ENCODE measurements at places on chromosomes 7 and 10. TPM values are rescaled to one million over a fixed set of nuclear protein-coding genes. Genes with fewer than 3 reads are reported as not detected.

IQUB gene
- 0.83 TPM for total RNA-seq

ASB10 gene
- total RNA-seq = not detected

DNA sequence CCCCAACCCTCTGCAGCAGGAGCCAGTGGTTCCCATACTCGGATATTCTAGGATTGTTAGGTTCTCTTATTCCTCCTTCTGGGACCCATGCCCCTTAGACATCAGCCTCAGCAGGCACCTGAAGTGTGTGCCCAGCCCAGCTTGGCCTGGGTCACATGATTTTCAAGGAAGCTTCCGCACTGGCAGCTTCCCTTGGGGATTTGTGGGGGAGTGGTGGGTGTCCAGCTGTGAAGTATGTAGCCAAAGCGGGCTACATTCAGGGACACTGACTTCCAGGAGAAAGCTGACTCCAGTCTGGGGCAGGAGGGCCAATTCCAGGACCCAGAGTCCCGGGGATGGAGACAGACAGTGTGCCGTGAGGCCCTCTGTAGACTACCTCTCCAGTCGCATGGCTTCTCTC, 1.3 kb downstream of the LDB1 start:
- no peak for DNase-seq

SRGN gene
- total RNA-seq = 363 TPM

UCN3 gene
- not detected for total RNA-seq

DNA sequence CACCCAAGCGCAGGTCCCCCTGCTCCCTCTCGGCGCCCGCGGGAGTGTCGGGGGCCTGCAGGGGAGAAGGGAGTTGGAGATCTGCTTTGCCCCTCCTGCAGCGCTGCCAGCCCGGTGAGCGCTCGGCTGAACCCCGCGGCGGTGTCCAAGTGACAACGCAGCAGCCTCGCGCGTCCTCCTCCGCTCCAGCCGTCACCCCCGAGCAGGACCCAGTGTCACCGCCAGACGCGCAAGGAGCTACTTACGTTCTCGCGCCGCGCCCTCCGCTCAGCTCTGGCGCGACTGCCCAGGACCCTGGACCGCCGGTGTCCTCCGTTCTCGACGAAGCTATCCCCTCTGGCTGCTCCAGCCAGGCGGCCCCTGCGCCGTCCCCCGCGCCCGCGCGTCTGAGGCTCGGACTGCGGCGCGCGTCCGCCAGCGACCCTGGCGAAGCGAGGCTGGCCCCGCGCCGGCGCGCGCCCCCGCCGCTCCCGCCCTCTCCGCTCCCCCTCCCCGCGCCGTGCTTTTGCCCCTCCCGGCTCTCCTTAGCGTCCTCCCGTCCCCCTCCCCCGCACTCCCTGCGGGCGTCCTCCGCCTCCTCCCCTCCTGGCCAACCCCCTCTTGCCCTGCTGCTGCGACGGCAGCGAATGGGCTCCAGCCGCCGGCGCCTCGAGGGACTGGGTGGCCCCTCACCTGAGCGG, at the start of gene NRCAM:
NRCAM (minus strand) TSS at position 439 of the 680 bp plus-strand sequence. CDS start 216,372 bp downstream, outside the sequence.
- peak; percentile 46 for DNase-seq

- DNase-seq = peak; percentile 97
Observed at GRCh38 chr7:151755131-151755801, 121.6 kb downstream of the PRKAG2 start.

GRCh38 chr7:39098506-39098905, 120.8 kb downstream of the POU6F2 start:
- no peak for DNase-seq

- no peak for DNase-seq
Observed at GRCh38 chr7:50369143-50370026, 64.9 kb downstream of the IKZF1 start.

GRCh38 chr10:14416308-14416700, 85.6 kb upstream of the FRMD4A start:
- DNase-seq = no peak

GRCh38 chr7:100163006-100163531, 4.5 kb upstream of the TRAPPC14 start:
- no peak for DNase-seq

DNA sequence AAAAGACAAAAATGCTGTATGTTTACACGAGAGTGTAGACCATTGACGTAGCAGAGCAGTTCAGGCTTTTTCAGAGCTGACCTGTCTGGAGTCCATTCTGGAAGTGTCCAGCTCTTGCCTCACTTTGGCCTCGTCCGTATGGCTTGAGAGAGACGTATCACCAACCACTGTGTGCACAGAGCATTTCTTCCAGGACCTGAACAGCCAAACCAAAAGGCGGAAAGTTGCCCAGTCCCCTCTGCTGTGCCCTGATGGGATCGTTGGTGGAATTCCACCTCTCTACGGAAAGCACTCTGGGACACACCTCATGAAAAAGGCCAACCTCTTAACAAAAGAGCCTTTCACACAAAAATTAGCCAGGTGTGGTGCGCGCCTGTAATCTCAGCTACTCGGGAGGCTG, 184.7 kb upstream of the SH2B2 start:
- DNase-seq = no peak

GRCh38 chr7:3510101-3511020, 209.3 kb downstream of the SDK1 start:
- no peak for DNase-seq

DNA sequence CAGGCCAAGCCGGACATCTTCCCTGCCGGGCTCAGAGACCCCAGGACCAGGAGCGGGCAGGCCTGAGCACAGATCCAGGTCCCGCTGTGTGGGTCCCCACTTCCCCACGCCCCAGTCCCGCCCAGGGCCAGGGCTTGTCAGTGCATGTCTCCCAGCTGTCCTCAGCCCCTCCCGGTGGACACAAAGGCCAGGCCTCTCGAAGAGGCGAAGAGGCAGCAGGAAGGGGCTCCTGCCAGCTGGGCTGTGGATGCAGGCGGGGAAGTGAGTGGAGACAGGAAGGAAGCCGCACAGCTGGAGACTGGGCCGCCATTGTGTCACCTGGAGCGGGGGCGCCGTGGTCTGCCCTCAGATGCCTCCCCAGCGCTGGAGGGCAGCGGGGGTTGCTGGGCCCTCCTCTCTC, 4.8 kb downstream of the GRIFIN start:
- DNase-seq = peak; percentile 58

GRCh38 chr10:106996510-106996909, 168.0 kb downstream of the SORCS1 start:
- DNase-seq = no peak

GRCh38 chr7:745431-746154, 18.5 kb upstream of the PRKAR1B start:
- no peak for DNase-seq

DNA sequence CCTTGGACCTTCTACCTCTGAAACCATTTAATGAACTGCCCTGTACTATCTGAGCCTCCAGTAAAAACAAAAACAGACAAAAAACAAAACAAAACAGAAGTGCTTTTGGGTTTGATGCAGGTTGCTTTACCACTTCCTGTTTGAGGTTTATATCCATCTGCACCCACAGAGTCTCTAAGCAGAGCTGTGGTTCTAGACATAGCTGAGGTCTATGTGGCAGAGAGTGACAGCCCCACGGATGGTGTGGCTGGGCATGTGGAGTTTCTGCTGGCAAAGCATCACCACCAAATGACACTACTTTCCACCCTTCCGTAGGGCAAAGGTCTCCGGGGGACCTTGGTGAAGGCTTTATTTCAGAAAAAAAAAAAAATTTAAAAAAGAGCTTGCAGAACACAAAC, 754.2 kb downstream of the GRID1 start:
- DNase-seq = no peak

MRLN gene
- total RNA-seq = not detected

- no peak for DNase-seq
Observed at GRCh38 chr7:122584676-122585251, 114.2 kb downstream of the RNF133 start.

- DNase-seq = peak; percentile 71
Observed at GRCh38 chr10:35565602-35566081, 39.5 kb upstream of the GJD4 start.

DNA sequence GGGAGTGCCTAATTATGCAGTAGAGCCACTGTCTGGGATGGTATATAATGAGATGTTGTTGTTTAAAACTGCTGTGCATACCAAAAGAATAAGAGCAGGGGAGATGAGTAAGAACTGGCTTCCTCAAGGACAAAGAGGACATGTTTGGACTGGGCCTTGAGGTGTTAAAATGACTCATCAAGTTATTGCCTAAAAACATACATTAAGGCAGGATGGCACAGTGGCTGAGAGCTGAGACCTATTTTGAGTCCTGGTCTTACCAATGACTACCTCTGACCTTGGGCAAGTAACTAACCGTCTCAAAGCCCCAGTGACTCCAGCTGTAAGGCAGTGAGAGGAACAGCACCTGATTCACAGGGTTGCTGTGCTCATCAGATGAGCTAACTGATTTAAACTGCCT, 71.1 kb downstream of the CFAP58 start:
- no peak for DNase-seq

DNA sequence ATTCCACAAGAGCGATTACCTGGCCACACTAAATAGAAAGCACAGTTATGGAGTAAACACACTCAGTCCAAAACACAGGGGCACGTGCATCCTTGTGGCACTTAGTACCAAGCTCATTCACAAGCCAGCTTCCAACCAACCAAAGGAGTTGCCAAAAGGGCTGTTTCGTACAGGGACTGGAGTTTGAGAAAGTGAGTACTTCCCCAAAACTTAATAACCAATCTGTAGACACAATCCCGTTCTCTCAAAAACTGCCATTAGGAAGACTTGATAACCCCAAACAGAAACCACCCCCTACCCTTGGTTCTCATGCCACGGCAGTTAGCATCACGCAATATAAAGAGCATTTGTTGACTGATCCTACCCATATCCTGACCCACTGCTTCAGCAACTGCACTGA, 166.2 kb upstream of the ASAH2 start:
- no peak for DNase-seq

SLC29A4 gene
- 6.4 TPM for total RNA-seq

ZMIZ1 gene
- 20.0 TPM for total RNA-seq

GOT1 gene
- 52.2 TPM for total RNA-seq

DNA sequence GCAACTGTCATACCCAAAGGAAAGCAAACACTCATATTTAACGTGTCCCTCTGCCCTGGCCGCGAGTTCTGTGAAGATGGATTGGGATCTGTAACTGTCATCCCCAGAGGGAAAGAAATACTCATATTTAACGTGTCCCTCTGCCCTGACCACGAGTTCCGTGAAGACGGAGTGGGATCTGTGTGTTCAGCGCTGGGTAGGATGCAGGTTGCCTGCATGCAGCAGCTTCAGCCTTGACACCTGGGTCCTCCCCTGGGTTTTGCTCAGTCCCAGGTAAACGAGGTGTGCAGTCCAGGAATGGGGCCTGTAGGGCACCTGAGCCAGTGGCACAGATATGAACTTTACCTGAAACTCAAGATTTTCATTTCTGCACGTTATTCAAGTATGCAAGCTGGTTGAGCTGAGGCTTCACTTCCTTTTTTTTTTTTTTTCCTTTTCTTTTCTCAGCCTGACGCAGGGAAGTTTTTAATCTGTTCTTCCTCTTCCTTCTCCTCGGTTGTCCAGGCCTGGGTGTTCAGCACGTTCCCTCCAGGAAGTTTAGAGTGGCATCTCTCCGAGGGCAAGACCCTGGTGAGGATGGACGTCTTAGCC, 159.0 kb upstream of the SHH start:
- DNase-seq = no peak

GRCh38 chr7:50214126-50214670, 90.3 kb upstream of the IKZF1 start:
- DNase-seq = no peak

DNA sequence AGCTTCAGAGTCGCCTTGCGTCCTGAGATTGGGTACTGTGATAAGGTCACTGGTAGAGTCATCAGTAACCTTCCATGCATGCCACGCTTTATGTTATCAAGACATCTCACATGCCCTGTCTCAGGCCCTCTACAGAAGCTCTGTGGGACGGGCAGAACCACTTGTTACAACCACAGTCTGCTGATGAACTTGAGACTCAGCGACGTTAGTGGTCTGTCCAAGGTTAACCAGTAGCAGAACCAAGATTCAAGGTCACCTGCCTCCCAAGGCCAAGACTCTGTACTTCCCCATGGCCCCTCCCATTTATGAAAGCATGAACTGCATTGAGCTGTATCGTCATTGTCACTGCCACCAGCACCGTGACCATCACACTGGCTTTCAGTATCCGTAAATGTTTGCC, 15.0 kb downstream of the IQCE start:
- DNase-seq = no peak

GRCh38 chr7:32033006-32033405, 37.2 kb downstream of the PDE1C start:
- DNase-seq = peak; percentile 56

NEURL1 gene
- not detected for total RNA-seq
